Naive B cell (primary cell): ENCODE measurements at places on chromosomes 4 and X. TPM values are rescaled to one million over a fixed set of nuclear protein-coding genes. Genes with fewer than 3 reads are reported as not detected.

SMIM10L2A gene
- polyA plus RNA-seq = 0.17 TPM

- no peak overlapping the region for H3K4me3 ChIP-seq
- DNase-seq = no peak
- H3K27ac ChIP-seq = no peak overlapping the region
- no peaks in the 10 kb centered on the region for H3K36me3 ChIP-seq
- peaks cover 11% of the 10 kb centered on the region for H3K27me3 ChIP-seq
These were observed 8.4 kb upstream of the SORBS2 start for GRCh38 chr4:185820146-185821028.

- DNase-seq = no peak
- no peaks in the 10 kb centered on the region for H3K27me3 ChIP-seq
- no peaks in the 10 kb centered on the region for H3K4me1 ChIP-seq
- H3K4me3 ChIP-seq = no peak overlapping the region
- H3K27ac ChIP-seq = no peak overlapping the region
- H3K36me3 ChIP-seq = peaks cover 5% of the 10 kb centered on the region
These were observed 110.2 kb upstream of the C1GALT1C1 start for GRCh38 chrX:120740072-120740471.

DNA sequence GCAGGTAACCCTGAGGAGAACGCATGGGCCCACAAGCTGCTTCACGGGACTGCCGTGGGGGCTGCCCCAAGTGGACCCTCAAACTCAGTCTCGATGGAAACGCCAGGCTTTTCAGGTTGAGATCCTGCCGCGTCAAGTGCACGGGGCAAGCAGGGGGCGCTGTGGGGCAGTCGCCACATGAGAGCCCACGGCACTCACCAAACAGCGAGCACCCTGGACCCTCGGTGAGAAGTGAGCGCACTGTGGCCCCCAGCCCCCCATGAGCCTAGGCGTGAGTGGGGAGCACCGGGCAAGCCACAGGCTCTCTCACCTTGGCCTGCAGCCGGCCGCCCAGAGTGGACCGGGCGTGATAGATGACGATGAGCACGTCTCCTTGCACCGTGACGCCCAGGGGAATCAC is 50.9 kb upstream of the CPLX1 start:
- H3K4me1 ChIP-seq = no peaks in the 10 kb centered on the region
- no peak overlapping the region for H3K27ac ChIP-seq
- peaks cover 38% of the 10 kb centered on the region for H3K36me3 ChIP-seq
- no peaks in the 10 kb centered on the region for H3K27me3 ChIP-seq

- DNase-seq = peak; percentile 34
- H3K4me3 ChIP-seq = peak within 1 kb of the TSS; percentile 94
- H3K4me1 ChIP-seq = peaks cover 20% of the 10 kb centered on the region
- peak within 1 kb of the TSS; percentile 93 for H3K27ac ChIP-seq
- no peaks in the 10 kb centered on the region for H3K36me3 ChIP-seq
- H3K27me3 ChIP-seq = no peaks in the 10 kb centered on the region
These were observed at the start of gene TCEAL1 for GRCh38 chrX:103628386-103629317. TSS of gene TCEAL1 (plus strand) at chrX:103628975. CDS start at chrX:103629917, 942 bp downstream.

L1CAM gene
- polyA plus RNA-seq = 1.1 TPM
